A549 treated with GW870086 at 1 μM for 4 hours (cell line): ENCODE measurements at places on chromosomes 4 and X. TPM values are rescaled to one million over a fixed set of nuclear protein-coding genes. Genes with fewer than 3 reads are reported as not detected.

The TIMM17B gene
- 90.7 to 108 TPM (median 98.6 TPM) in 5 replicates for total RNA-seq

The PAGE5 gene
- total RNA-seq: not detected in 5 replicates

The UGT2A1 gene
- not detected in 5 replicates for total RNA-seq

The DMP1 gene
- total RNA-seq: 0.05 TPM in 1 of 5 replicates, not detected in the others
